H4 (cell line): ENCODE measurements at places on chromosomes 4 and X. TPM values are rescaled to one million over a fixed set of nuclear protein-coding genes. Genes with fewer than 3 reads are reported as not detected.

The GALNTL6 gene
- total RNA-seq: not detected in 2 replicates

The PROM1 gene
- total RNA-seq: not detected in 2 replicates

The BEX4 gene
- total RNA-seq: 0.27 and 0.68 TPM in 2 replicates

The GLOD5 gene
- total RNA-seq: not detected in 2 replicates

The THAP6 gene
- total RNA-seq: 8.1 and 11.7 TPM in 2 replicates

The CLCN4 gene
- 6.9 TPM in 2 replicates for total RNA-seq

The NKAP gene
- 3.1 and 3.5 TPM in 2 replicates for total RNA-seq

The ZCCHC4 gene
- total RNA-seq: 14.7 and 17.2 TPM in 2 replicates

The ODAM gene
- 2.4 TPM in 1 of 2 replicates, not detected in the other for total RNA-seq

The GPM6B gene
- 0.04 and 0.18 TPM in 2 replicates for total RNA-seq

The APLN gene
- 0.19 and 0.74 TPM in 2 replicates for total RNA-seq

The KLB gene
- total RNA-seq: not detected in 2 replicates

The ADH1B gene
- not detected in 2 replicates for total RNA-seq

The SLC4A4 gene
- total RNA-seq: 3.4 and 4.8 TPM in 2 replicates

The EDNRA gene
- total RNA-seq: not detected in 2 replicates

The ZNF732 gene
- 0.10 and 0.66 TPM in 2 replicates for total RNA-seq

The TRPC5OS gene
- total RNA-seq: 0.04 and 0.33 TPM in 2 replicates

The MAML3 gene
- 0.21 and 0.43 TPM in 2 replicates for total RNA-seq

The TMEM144 gene
- 1.8 and 4.5 TPM in 2 replicates for total RNA-seq
